ENCODE measurements at places on chromosomes 2 and 18.

- DNase-seq = no peak
These were observed 36.9 kb downstream of the REEP1 start for GRCh38 chr2:86300496-86300895.

DNA sequence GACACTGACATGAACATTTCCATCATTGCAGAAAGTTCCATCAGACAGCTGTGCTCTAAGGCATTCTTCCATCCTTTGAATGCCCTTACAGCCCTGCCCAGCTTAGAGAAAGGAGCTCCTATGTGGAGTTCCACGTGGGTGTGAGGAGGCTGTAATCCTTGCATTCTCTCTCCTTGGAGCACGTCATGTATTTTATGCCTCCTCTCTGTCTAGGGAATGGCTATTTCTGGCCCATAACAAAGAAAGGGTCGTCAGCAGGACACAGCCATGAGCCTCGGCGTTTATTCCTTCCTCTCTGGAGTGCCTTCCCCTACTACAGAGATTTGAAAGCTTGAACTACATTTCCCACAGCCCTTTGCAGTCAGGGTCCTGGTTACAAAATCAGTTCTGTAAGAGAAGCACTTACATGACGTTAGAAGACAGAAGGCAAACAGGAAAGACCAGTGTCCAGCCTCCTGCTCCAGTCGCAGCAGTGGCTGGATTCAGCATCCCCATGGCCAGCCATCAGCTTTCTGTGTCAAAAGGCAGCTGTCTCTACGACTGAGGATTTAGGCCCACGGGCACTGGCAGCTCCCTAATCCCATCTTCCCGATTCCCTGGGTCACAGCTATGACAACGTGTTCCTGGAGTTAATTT lies 234.9 kb downstream of the TFCP2L1 start:
- DNase-seq = no peak

DNA sequence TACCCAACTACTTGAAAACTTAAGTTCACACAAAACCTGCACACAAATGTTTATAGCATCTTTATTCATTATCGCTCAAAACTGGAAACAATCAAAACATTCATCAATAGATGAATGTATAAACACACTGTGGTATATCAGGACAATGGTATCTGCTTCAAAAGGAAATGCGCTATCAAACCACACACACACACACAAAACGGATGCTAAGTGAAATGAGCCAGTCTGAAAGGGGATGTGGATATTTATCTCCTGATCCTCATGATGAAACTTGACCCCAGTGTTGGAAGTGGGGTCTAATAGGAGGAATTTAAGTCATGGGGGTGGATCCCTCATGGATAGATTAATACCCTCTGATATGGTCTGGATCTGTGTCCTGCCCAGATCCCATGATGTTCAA lies 22.0 kb downstream of the PDCL3 start:
- no peak for DNase-seq

GRCh38 chr18:13232971-13233786 lies 14.6 kb downstream of the LDLRAD4 start:
- no peak for DNase-seq

DNA sequence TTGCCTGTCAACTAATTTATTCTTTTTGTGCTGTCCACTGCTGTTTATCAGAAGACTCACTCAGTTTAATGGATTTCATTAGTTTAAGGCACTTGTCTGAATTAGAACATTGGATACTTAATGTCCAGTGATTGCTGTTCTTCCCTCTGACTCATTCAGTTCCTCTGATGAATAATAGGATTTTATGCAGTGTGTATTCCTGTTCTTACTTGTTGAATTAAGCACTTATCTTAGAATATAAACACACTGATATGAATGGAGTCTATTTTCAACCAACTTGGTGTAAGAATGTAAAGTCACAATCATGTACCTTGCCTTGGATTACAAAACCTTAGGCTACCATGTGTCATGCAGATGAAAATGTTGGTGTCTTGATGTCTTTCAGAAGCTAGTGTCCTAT lies 87.0 kb upstream of the PROKR1 start:
- no peak for DNase-seq

DNA sequence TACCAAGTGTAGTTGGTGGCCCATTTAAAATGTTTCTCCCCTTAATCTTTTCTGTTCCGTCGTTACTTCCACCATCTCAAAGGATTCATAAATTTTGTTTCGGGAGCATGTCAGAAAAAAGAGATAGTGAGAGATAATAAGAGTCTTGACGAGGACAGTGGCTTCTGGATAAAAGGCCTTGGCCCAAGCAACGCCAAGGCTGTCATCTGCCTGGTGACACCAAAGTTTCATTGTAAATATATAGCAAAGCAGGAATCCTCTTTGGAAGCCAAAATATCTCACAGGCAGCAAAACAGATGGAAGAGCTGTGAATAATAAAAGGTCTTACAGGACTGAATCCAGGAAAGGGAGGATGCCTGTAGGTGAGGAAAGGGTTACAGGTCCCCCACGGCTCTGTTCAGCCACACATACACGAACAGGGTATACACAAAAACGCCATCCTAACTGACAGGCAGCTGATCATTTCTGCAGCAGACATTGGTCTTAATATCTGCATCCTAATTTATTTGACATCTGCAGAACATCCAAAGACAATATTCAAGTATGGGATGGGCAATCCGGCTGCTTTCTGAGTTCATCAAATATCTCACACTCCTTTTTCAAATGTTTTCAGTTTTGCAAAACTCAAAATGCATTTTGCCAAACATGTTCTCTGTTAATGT lies 382.8 kb downstream of the OSR1 start:
- DNase-seq = no peak

- DNase-seq = no peak
These were observed 57.8 kb upstream of the ITGB6 start for GRCh38 chr2:160257743-160258491.

- DNase-seq = no peak
These were observed 59.1 kb upstream of the SLC14A2 start for GRCh38 chr18:45556222-45556621.

DNA sequence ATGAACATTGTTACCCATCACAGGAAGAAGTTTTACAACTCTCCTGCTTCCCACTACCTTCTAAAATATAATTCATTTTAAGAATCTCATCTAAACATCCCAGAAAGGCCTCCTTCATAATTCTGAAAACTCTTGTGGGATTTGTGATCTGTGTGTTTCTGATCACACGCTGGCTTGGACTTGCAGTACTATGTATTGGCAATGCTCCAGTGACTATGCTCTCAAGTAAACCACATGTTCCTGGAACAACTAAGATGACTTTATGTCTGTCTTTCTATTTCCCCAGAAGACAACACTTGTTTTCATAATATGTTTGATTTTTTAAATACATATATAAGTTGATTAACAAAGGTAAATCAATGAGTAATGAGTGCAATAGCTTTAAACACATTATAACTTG lies 376.6 kb upstream of the NETO1 start:
- no peak for DNase-seq

DNA sequence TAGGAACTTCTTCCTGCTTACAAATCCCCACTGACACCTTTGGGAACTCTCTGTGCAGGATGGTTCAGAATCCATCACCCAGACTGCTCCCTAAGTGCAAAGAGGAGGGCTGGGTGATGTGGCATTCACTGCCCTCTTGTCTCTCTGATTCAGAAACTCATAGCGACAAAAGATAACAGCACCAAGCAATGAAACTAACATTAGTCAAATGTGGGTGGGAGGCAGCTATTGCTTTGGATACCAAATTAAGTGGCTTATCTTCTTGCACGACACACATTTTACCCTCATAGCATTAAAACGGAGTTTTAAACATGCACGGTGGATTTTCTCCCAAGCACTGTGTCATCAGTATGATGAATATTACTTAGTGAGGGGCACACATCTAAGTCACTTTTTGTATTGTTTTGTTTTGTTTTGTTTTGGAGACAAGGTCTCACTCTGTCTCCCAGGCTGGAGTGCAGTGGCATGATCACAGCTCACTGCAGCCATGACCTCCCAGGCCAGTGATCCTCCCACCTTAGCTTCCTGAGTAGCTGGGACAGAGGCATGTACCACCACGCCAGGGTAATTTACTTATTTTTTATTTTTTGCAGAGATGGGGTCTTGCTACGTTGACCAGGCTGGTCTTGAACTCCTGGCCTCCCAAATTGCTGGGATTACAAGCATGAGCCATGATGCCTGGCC lies 40.9 kb upstream of the NEB start:
- DNase-seq = no peak

DNA sequence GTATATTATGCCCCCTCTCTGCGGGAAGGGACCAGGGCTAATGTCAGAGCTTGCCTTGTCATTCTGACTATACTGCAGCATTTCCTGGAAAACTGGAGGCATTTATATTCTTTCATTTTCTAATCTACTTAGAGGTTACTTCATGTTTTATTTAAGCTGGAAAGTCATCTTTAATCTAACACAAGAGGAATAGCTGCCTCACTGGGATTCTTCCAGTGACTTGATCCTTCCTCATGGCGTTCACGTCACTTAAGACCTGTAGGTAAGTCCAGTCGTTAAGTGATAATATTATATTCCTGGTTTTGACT lies 727.6 kb upstream of the DDX18 start:
- no peak for DNase-seq

DNA sequence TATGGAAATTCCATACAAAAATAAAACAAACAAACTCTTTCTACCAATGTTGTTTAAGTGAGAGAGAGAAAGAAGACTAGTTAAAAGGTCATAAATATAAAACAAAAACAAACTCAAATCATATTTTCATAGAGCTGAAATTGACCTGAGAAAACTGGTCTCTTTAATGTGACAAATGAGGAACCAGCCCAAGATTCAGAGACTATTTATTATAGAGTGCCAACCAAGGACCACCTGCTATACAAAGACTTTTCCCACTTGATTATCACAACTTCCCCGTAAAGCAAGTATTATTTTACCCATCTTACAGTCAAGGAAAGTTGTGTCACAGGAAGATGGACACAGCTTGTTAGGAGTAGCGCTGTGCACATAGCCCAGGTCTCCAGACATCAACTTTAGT lies 13.3 kb downstream of the ANKRD44 start:
- no peak for DNase-seq

- no peak for DNase-seq
These were observed 42.9 kb upstream of the SPHKAP start for GRCh38 chr2:228224410-228224809.

DNA sequence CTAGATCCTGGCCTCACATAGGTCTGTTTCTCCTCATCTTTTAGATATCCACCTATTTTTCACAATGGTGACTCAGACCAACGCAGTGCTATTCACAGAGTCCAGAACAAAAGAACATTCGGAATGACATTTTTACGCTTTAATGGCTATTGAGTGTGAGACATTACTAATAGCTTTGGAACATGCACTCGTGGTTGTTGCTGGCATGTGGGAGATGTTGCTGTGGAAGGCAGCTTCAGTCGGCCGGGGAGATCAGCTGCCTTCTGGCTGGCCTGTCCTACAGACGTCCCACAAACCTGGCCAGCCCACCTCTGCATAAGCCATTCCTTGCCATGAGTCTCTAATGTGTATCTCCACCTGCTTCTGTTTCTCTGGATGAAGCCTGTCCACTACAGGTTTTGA lies 3.4 kb downstream of the MBP start:
- DNase-seq = no peak

DNA sequence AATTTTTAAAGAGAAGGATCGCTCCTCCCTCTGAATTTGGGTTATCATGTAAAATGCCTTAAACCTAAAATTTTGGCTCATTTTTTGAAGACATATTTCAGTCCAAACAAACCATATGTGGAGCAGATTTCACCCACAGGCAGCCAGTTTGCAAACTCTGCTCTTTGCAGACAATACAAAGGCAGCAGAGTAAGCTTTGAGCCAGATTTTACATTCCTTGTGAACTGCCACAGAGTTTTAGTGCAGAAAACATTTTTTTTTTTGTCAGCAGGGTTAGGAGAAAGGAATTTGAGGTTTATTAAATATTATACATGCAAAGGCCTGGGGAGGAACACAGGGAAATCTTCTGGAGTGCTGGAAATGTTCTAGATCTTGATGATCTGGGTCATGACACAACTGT lies 171.9 kb upstream of the FN1 start:
- no peak for DNase-seq

GRCh38 chr2:150784389-150784788 lies 296.9 kb upstream of the RND3 start:
- DNase-seq = no peak

- no peak for DNase-seq
These were observed 10.1 kb upstream of the SLC11A1 start for GRCh38 chr2:218371983-218372350.

GRCh38 chr2:240448387-240449274 lies 13.2 kb downstream of the GPC1 start:
- DNase-seq = no peak

DNA sequence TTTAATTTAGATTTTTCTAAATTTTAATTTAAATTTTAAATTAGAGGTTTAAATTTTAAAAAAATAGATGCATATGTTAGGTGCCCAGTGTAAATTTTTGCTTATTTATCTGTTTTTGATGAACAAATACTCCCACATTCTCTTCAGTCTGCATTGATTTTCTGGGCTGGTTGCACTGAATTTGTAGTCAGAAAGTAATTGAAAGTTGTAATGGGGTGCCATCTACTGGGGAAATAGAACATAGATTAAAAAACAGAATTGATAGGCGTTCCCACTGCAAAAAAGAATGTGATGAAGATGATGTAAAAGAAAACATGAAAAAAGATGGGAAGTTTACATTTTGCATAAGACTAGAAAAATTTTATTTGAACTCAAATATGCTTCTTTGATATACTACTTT lies 51.7 kb upstream of the CCDC85A start:
- DNase-seq = no peak

- no peak for DNase-seq
These were observed 370.2 kb downstream of the METTL4 start for GRCh38 chr18:2201036-2201600.

DNA sequence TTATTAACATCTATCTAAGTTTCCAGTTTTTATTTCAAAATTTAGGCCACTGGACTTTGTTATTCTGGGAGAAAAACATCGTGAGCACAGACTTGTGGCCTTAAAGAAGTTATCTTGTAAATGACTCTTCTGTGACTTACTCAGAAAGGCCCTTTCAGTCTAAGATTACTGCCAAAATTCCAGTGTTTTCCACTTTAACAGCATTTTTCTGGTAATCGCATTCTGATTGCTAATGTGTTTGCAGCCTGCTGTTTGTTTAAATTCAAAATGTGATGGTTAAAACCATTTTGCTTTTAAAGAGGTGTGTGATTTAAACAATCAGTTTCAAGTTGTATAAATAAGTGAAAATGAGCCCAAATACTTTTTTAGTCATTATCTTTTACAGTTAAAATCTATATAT lies 136.7 kb upstream of the DAPL1 start:
- no peak for DNase-seq

Measured in stimulated activated naive CD4-positive, alpha-beta T cell treated with Interleukin-2 at 50 U/mL for 16 hours (primary cell).